KBM-7 (cell line): ENCODE measurements at places on chromosomes 3 and 15.

- DNase-seq: no peak
Observed at GRCh38 chr3:64022451-64023186, 675 bp downstream of the PSMD6 start.

- DNase-seq: no peak
Observed at GRCh38 chr3:64046996-64047594, 23.8 kb upstream of the PSMD6 start.

DNA sequence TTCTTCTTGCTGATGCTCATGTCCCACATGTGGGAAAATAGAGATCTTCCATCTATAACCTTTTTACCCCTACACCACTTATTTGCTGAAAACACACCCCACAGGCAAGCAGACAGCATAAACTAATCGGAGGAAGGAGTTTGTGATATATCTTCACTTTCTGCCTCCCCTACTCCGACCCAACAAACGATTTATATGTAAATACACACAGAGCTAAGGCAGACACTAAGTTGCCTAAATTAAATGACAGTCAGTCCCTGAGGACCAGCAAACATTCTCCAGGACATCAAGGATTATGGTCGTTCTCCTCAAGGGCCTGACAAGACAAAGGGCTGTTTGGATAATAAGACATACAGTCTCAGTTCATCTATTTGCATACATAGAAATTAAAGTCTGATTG lies 552.5 kb downstream of the ROBO1 start:
- DNase-seq: no peak

GRCh38 chr15:92637626-92638025 lies 17.9 kb downstream of the FAM174B start:
- no peak for DNase-seq

DNA sequence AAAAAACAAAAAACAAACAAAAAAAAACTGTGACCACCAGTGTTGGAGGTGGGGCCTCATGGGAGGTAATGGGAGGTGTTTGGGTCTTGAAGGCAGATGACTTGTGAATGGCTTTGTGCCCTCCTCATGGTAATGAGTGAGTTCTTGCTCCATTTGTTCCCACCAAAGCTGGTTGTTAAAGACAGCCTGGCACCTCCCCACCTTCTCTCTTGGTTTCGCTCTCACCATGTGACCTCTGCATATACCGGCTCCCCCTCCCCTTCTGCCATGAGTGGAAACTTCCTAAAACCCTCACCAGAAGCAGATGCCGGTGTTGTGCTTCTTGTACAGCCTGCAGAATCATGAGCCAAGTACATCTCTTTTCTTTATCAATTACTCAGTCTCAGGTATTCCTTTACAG lies 61.5 kb upstream of the ATP11B start:
- DNase-seq: no peak

DNA sequence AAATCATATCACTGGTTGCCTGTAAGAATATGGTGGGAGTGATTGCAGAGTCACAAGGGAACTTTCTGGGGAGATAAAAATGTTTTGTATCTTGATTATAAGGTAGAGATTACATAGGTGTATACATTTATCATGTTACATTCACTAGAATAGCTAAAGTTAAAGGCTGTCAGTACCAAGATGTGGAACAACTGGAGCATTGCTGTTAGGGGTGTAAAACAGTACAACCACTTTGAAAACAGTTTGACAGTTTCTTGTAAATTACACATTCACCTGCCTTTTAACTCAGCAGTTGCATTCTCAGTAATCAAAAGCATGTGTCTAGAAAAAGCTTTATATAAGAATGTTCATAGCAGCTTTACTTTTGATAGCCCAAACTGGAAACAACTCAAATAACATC lies 27.6 kb downstream of the RASA2 start:
- DNase-seq: no peak
